ENCODE measurements at places on chromosomes 1 and 21.

DNA sequence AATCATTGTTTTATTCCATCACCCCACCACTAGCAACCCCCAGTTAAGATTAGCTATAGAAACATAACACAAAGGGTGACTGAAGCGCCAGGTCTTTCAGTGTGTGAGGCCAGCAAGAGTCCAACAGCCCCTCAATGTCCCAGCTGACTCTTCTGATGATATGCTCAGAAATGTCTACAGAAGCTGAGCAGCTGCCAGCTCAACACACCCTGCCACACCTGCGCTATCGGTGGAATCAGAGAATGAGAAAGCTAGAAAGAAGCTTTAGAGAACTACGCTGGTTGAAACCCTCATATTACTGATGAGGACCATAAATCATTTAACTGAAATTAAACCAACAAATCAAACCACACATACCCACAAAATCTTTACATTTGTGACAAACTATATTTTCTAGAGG is 116.2 kb downstream of the SLC45A1 start:
- no peak for DNase-seq

- no peak for DNase-seq
Measured at GRCh38 chr1:45787905-45788304, 15.5 kb upstream of the MAST2 start.

DNA sequence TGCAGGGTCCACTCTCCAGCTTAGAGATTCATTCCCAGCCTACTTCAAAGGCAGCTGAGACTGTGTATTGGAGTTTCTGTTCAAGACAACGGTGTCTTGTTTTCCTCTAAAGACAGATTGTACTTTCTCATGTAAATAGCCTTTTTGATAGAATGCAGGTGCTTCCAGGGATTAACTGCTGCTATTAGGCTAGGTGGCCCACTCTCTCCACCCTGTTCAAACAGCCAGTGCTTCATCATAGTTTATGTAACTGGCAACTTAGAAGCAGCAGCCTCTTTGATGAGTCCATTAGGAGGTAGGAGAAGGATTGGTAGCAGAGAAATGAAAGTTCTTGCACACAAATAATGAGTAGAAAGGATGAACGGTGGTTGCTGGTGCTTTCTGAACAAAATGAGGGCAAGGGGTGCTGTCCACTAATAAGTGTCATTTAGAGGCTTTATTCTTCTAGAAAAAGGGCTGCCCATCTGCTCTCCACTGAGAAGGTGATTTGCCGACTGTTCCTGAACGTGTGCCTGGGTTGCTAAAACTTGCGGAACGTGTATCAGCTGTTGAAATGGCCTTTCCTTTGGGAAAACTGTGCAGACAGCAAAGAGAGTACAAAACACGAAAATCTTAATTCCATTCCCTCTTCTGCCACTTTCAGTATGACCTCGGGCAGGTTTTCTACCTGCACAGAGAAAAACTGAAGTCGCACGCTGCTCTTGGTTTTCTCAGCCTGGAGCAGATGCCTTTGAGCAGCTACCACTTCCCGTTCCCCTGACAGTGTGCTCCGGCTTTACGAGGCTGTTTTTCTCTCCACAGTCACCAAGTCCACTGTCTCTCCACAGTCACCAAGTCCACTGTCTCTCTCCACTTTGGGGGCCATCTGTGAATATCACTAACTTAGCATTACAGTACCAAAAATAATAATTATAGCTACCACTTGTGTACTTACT is 228.9 kb downstream of the KIF26B start:
- DNase-seq: no peak

- DNase-seq: no peak
Measured at GRCh38 chr1:67191668-67192520, 25.6 kb downstream of the IL23R start.

Data from A549 (cell line).